Aorta (tissue), 5 donors: ENCODE measurements at places on chromosomes 7 and 10.
A peak's percentile ranks its signal among the peaks of the same experiment; 100 is the strongest.

DNA sequence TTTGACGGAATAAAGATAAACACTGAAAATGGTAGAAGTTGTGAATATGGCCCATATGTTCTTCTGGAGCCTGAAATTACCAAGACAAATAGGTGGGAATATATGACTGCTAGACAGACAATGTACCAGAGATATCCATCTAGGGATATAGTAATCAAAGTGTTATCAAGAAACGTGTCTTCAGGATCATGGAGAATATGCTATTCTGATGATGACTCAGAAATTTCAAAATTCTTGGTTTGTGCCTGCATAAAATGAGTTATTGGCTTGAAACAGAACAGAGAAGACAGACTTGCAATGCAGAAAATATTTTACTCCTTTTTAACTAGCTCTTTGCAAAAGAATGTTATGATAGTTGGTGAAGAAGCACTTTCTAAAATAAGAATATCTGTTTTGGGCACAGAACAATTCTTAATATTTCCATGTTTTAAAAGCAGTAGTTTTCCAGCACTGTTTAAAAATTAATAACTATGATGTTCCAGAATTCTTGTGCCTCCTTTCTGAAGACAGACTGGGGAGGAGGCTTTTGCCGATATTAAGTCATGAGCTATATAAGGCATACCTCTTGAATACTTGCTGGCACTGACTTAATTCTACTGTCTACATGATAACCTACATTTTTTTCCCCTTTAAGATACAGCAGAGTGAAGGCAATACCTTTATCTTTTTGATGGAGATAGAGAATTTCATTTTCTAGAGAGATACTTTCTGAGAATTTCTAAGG is 34.4 kb upstream of the CABCOCO1 start:
- DNase-seq, result no peak

DNA sequence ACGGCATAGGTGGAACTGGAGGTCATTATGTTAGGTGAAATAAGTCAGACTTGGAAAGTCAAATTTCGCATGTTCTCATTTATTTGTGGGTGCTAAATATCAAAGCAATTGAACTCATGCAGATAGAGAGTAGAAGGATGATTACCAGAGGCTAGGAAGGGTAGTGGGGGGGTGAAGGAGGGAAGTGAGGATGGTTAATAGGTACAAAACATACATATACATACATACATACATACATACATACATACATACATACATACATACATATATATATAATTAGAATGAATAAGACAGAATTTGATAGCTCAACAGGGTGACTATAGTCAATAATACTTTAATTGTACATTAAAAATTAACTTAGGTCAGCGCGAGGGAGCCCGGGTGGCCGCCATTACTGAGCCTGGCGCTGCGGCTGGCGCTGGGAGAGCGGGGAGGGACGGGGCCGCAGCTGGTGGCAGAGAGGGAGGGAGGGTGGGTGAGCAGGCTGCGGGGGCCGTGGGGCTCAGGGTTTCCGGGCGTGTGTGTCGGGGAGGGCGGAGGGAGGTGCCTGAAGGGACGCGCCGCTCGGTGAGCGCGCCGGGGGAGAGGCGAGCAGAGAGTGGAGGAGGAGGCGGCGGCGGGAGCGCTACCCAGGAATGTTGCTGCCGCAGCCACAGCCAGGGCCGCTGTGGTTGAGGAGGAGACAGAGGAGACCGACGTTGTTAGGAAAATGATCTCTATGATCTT is 85.8 kb upstream of the EGFR start:
- DNase-seq, result peak; percentile 92

- no peak for DNase-seq
Measured at GRCh38 chr10:93873420-93874115, 20.2 kb upstream of the SLC35G1 start.

- no peak for DNase-seq
Measured at GRCh38 chr10:118840071-118840775, 85.5 kb upstream of the CACUL1 start.

- DNase-seq, result no peak
Measured at GRCh38 chr10:78975926-78976325, 92.8 kb upstream of the ZMIZ1 start.

DNA sequence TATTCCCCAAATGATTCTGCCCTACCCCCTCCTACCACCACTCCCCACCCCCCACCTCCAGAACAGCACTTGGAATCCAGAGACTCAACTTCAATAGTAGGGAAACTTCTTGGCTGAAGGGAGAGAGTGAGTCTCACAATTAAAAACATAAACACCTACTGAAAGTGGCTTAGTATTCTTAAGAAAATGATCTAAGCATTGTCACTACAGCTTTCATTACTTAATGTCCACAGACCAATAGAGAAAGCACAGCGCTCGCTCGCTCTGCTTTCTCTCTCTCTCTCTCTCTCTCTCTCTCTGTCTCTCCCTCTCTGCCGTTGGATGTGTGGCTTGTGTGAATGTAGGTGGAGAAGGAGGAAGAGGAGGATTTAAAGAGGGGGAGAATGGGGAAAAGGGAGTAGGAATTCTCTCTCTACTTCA is 1.5 kb upstream of the SEMA3A start:
- no peak for DNase-seq

- DNase-seq, result no peak
Measured at GRCh38 chr10:103493916-103494877, 692 bp downstream of the NEURL1 start.

- no peak for DNase-seq
Measured at GRCh38 chr7:84455788-84456187, 261.2 kb upstream of the SEMA3A start.

DNA sequence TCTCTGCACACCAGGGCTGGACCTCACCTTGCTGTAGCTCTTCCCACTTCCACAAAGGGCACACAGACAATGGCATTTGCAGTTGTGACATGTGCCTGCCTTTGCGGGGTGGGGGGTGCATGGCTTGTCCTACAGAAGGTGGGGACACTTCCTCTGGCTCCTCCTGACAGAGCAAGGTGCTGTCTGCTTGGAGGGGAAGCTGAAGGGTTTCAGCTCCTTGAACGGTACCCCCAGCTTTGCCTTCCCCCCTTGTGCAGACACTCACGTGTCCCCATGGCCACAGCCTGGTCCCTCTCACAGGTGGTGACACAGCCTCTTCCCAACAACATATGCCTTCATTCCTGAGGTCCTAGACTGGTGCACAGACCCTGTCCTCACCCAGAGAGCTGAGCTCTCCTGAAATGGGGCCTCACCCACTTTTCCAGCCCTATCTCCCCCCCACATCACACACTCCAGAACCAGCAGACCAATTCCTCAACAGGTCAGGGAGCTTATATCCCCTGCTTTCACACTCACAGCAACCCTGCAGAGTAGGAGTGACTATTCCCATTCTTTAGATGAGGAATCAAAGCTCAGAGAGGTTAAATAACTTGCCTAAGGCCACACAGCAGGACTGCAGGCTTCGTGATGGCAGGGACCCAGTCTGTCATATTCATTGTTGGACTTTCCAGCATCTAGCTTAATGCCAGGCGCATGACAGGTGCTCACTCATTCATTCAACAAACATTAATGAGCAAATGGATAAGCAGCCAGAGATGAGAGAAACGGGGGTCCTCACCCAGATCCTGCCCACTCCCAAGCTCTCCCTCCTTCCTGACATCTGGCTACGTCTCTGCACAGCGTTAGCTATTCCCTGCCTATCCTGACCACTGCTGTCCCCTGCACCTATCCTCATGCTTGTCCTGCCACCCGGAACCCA is 44.4 kb downstream of the PARP12 start:
- DNase-seq, result no peak

DNA sequence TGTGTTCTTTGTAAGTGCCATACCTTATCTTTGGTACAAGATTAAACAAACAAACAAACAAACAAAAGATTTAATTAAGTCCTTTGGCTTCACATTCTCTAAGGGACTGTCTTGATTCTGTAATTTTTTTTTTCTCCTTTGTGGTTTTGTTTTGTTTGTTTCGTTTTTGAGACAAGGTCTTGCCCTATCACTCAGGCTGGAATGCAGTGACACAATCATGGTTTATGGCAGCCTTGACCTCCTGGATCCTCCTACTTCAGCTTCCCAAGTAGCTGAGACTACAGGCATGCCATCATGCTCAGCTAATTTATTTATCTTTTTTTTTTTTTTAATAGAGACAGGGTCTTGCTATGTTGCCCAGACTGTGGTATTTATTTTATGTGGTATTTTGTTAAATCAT is 165.8 kb downstream of the LRRC4 start:
- no peak for DNase-seq

- no peak for DNase-seq
Measured at GRCh38 chr7:42338231-42338915, 101.4 kb upstream of the GLI3 start.

- no peak for DNase-seq
Measured at GRCh38 chr7:74143383-74143782, 30.8 kb upstream of the EIF4H start.

GRCh38 chr7:30178748-30179436 is 44.1 kb downstream of the MTURN start:
- DNase-seq, result no peak

DNA sequence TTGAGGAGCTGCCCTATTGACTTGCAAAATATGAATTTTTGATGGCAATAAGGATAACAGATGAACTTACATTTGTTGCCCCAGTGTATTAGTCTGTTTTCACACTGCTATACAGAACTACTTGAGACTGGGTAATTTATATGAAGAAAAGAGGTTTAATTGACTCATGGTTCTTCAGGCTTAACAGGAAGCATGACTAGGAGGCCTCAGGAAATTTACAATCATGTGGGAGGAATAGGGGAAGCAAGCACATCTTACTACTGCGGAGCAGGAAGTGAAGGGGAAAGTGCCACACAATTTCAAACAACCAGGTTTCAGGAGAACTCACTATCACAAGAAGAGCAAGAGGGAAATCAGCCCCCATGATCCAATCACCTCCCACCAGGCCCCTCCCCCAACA is 57.9 kb downstream of the ZNF22 start:
- no peak for DNase-seq

DNA sequence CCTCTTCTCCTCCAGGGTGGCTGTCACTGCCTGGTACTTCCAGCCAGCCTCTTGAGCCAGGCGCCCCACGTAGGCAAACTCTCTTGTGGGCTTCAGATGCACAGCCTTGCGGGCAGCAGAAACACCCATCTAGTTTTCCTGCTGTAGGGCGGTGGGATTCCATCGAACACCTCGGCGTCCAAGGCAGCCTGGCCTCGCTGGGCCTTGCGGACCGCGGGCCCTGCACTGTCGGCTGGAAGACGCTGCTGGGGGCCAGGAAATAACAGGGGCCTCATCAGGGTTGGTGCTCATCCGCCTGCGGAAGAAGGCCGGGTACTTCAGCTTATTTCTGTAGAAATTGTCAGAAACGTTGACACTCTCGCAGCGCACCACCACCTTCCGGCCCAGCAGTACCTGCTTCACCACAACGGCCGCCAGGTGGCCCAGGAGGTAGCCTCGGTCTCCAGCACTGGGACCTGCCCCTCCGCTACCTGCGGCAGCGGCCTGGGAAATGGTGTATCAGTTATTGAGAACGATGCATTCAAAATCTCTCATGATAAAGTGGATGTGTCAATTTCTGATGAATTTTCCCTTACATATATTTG is 61.1 kb downstream of the WDFY4 start:
- no peak for DNase-seq

DNA sequence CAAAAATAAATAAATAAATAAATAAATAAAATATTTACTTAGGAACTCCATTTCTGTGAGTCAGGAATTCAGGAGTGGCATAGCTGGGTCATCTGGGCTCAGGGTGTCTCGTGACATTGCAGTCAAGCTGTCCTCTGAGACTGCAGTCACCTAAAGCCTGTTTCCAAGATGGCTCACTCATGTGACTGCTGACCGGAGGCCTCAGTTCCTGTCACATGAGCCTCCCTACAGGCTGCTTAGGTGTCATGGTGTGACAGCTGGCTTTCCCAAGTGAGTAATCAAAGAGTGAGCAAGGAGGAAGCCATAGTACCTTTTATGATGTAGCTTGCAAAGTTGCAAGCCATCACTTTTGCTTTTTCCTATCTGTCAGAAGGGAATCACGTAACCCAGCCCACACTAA is 128.6 kb upstream of the KCTD7 start:
- peak; percentile 26 for DNase-seq

DNA sequence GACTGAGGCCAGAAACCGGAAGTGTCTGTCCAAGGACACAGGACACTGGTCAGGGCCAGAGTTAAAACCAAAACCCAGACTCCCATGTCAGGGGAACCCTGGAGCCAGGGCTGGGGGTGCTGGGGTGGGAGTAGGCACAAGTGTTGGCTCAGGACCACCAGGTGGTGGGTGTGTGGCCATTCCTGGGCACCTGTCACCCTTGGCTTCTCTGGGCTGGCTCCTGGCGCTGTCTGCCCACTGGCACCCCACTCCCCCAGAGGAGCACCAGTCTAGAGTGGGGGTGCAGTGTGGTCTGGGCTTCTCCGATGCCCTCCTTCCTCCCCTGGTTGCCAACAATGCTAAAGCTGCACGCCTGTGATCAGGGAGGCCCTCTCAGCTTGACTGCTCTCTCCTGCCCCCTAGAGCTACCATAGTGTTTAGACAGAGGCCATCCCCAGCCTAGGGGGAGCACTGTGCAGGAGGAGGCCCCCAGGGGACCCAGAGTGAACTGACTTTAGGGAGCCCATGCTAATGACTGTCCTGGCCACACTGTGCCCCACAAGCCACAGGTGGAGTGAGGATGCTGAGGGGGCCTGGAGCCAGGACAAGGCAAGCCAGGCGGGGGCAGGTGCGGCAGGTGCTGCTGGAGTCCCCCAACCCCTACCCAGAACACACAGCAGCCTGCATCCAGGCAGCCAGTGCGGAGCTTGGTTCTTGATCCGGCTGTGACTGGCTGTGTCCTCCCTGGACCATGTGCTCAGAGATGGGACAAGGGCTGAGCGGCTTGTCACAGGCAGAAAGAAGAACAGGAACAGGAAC is 11.0 kb downstream of the RASGEF1A start:
- DNase-seq, result peak; percentile 38

GRCh38 chr7:21538936-21539495 is 3.8 kb upstream of the DNAH11 start:
- no peak for DNase-seq

- no peak for DNase-seq
Measured at GRCh38 chr10:103566536-103566935, 73.0 kb downstream of the NEURL1 start.

DNA sequence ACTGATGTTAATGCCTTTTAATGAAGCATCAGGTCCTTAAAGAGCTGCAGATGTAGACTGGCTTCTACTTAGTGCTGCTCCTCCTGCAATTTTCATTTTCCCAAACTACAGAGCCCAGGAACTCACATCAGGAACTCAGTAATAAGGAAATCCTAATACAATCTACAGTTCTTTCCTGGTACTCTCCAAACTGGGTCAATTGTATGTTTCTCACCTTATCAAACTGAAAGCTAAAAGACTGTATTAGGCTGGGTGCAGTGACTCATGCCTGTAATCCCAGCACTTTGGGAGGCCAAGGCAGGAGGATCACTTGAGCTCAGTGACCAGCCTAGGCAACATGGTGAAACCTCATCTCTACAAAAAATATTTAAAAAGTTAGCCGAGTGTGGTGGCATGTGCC is 54.4 kb upstream of the DNAJB12 start:
- no peak for DNase-seq

DNA sequence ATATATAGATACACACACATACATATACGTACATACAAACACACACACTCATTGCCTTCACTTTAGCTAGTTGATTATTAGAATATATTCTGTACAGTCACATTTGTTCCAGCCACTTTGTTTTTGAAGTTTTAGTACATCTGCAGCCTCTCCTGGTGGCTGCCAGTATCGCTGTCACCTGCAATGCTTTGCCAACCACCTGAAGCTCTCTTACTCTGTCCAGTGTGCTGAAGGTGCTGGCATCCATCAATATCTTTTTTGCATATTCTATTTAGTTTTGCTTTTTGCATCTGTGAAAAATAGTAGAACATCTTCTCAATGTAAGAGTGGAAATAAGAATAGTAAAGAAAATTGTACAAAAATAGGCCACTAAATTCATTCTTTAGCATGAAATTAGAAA is 388.6 kb downstream of the EXOC4 start:
- DNase-seq, result no peak
